ENCODE measurements at places on chromosomes 5 and 9. TPM values are rescaled to one million over a fixed set of nuclear protein-coding genes. Genes with fewer than 3 reads are reported as not detected.

Gene F2RL2
- 0.29 TPM for total RNA-seq

Gene LCN9
- not detected for total RNA-seq

Gene PHAX
- total RNA-seq: 43.3 TPM

Gene CLTB
- total RNA-seq: 247 TPM

Gene PCDHB7
- total RNA-seq: 1.8 TPM

Gene DAP
- 184 TPM for total RNA-seq

Gene EFNA5
- total RNA-seq: 26.1 TPM

Gene GFI1B
- total RNA-seq: not detected

Gene PDCD1LG2
- total RNA-seq: 1.4 TPM

Gene SPIN1
- 84.8 TPM for total RNA-seq

Gene IFNE
- total RNA-seq: not detected

Gene SPATA31C1
- total RNA-seq: not detected

Gene FBP2
- total RNA-seq: 86.4 TPM

Gene TICAM2
- 9.9 TPM for total RNA-seq

Gene CER1
- not detected for total RNA-seq

Gene DPM2
- 55.4 TPM for total RNA-seq

Gene ORM2
- 2.0 TPM for total RNA-seq

Gene EQTN
- not detected for total RNA-seq

Gene DND1
- total RNA-seq: not detected

Gene NXNL2
- total RNA-seq: not detected

Gene OBP2B
- not detected for total RNA-seq

Gene SKP2
- 19.2 TPM for total RNA-seq

Gene OR1J2
- not detected for total RNA-seq

Gene LAMC3
- total RNA-seq: 9.6 TPM

Gene DAPK1
- total RNA-seq: 40.3 TPM

Gene ACTBL2
- total RNA-seq: not detected

Gene PCAT7
- total RNA-seq: 1.7 TPM

Gene SLC2A6
- total RNA-seq: 14.3 TPM

Gene CDX1
- not detected for total RNA-seq

Gene CCL19
- total RNA-seq: not detected

Gene HARS2
- total RNA-seq: 66.5 TPM

Gene GAS1
- total RNA-seq: 33.8 TPM

Gene POLK
- total RNA-seq: 145 TPM

Gene ENHO
- not detected for total RNA-seq

Gene COMMD10
- total RNA-seq: 37.1 TPM

Gene VLDLR
- 21.3 TPM for total RNA-seq

Gene IFNA2
- total RNA-seq: not detected

Gene SEC16A
- 46.6 TPM for total RNA-seq

Gene RLN2
- 0.37 TPM for total RNA-seq

Gene SAPCD2
- total RNA-seq: 3.5 TPM

Gene DAB2IP
- total RNA-seq: 71.9 TPM

Gene C7
- total RNA-seq: 167 TPM

Gene TRPM3
- total RNA-seq: 6.2 TPM

All from stomach (tissue), 19 donors.